A549 treated with Mapracorat at 1 μM for 4 hours (cell line): ENCODE measurements at places on chromosomes 11 and 22. TPM values are rescaled to one million over a fixed set of nuclear protein-coding genes. Genes with fewer than 3 reads are reported as not detected.

CLTCL1 gene
- total RNA-seq: 4.4 to 5.8 TPM (median 4.8 TPM) in 5 replicates

PGA5 gene
- not detected in 5 replicates for total RNA-seq

AQP11 gene
- 0.94 to 1.7 TPM (median 1.6 TPM) in 5 replicates for total RNA-seq

OR8K3 gene
- not detected in 5 replicates for total RNA-seq

CRACR2B gene
- total RNA-seq: 4.0 to 6.3 TPM (median 5.2 TPM) in 5 replicates

DNAJB7 gene
- not detected in 5 replicates for total RNA-seq

B4GALNT4 gene
- 11.8 to 23.3 TPM (median 18.8 TPM) in 5 replicates for total RNA-seq

SLC22A6 gene
- total RNA-seq: not detected in 5 replicates

OR10A2 gene
- total RNA-seq: not detected in 5 replicates

TMEM41B gene
- 18.6 to 24.4 TPM (median 20.7 TPM) in 5 replicates for total RNA-seq

LYVE1 gene
- 0.20 to 0.77 TPM (median 0.48 TPM) in 5 replicates for total RNA-seq

HORMAD2 gene
- not detected in 5 replicates for total RNA-seq

RASL10A gene
- total RNA-seq: 0.34 to 0.87 TPM (median 0.54 TPM) in 4 of 5 replicates, not detected in the other

LRRC75B gene
- 5.5 to 9.0 TPM (median 8.1 TPM) in 5 replicates for total RNA-seq

DCDC1 gene
- 0.39 to 0.70 TPM (median 0.52 TPM) in 5 replicates for total RNA-seq

ATL3 gene
- 30.3 to 37.2 TPM (median 33.1 TPM) in 5 replicates for total RNA-seq

CASP5 gene
- total RNA-seq: not detected in 5 replicates

MGAT3 gene
- total RNA-seq: 0.43 to 0.84 TPM (median 0.71 TPM) in 5 replicates

TIMM10 gene
- total RNA-seq: 146 to 173 TPM (median 158 TPM) in 5 replicates

HPS5 gene
- 12.6 to 15.0 TPM (median 13.7 TPM) in 5 replicates for total RNA-seq

MS4A6E gene
- not detected in 5 replicates for total RNA-seq

TUBA8 gene
- 0.26 to 1.2 TPM (median 0.85 TPM) in 5 replicates for total RNA-seq

HMOX1 gene
- 411 to 593 TPM (median 417 TPM) in 5 replicates for total RNA-seq

GRK2 gene
- 24.3 to 39.8 TPM (median 37.3 TPM) in 5 replicates for total RNA-seq

PHOX2A gene
- not detected in 5 replicates for total RNA-seq

POU2F3 gene
- total RNA-seq: not detected in 5 replicates

MB gene
- 5.6 to 8.5 TPM (median 7.5 TPM) in 5 replicates for total RNA-seq

OR52A5 gene
- not detected in 5 replicates for total RNA-seq

OR8B12 gene
- not detected in 5 replicates for total RNA-seq

OR56A1 gene
- not detected in 5 replicates for total RNA-seq

SCARF2 gene
- 0.83 to 1.2 TPM (median 0.97 TPM) in 5 replicates for total RNA-seq

MPZL2 gene
- 0.09 to 0.11 TPM in 2 of 5 replicates, not detected in the others for total RNA-seq

OLFML1 gene
- 0.08 TPM in 1 of 5 replicates, not detected in the others for total RNA-seq

MMP3 gene
- total RNA-seq: 0.13 to 0.48 TPM in 2 of 5 replicates, not detected in the others

ALDH3B1 gene
- total RNA-seq: 119 to 141 TPM (median 133 TPM) in 5 replicates

KREMEN1 gene
- total RNA-seq: 3.5 to 4.7 TPM (median 4.2 TPM) in 5 replicates

KCTD14 gene
- 1.4 to 2.1 TPM (median 1.6 TPM) in 5 replicates for total RNA-seq

MYRF gene
- 14.2 to 21.4 TPM (median 18.9 TPM) in 5 replicates for total RNA-seq

C1QTNF4 gene
- total RNA-seq: 0.21 TPM in 1 of 5 replicates, not detected in the others
